ENCODE measurements at places on chromosomes 12 and 14. TPM values are rescaled to one million over a fixed set of nuclear protein-coding genes. Genes with fewer than 3 reads are reported as not detected.

The ENDOU gene
- total RNA-seq: 1.0 TPM

DNA sequence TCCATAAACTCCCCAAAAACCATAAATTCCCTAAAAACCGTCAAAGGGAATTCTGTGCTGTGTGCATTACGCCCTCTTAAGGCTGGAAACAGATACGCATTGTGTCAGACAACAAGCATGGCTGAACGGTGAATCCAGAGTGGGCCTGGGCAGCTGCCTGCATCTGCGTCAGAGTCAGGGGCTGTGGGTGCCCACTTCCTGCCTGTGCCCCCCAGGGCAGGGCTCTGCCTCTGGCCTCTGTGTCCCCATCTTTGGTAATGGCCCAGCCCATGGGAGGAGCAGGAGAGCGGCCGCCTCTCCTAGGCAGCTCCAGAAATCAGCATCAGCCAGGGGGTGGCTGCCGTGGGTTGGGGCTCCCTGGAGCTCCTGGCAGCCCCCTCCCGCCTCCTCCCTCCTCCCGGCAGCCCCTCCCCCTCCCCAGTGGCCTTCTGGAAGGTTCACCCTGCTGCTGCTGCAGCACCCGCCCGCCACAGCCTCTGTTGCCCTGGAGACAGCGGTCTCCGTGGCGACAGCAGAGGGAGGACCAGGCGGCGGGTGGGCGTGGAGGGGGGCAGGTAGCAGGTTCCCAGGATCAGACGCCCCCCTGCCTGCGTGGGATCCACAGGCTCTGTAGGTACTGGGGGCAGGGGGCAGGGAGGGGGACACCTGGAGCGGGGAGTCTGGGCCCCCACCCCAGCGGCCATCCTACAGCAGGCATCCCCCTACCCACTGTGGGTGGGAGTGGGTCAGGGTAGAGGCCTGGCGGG lies 5.9 kb downstream of the MMP17 start:
- DNase-seq: no peak

GRCh38 chr12:55697686-55698085 lies 10.0 kb downstream of the ITGA7 start:
- DNase-seq: no peak

DNA sequence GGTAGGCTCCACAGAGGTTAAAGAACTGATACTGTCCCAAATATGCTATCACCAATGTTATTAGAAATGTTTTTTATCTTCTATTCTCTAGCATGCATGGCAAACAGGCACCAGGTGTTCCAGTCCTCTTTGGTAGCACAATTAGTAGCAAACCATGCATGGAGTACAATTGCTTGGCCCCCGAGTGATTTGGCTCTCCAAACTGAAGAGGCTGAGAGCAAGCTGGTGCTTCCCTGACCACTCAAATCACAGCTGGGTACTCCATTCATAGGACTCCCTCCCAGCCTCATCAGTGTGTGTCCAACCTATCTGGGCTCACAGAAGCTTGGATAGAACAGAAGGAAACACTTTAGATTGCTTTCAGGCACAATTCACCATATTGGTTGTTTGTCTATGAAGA lies 93.4 kb downstream of the DIO2 start:
- no peak for DNase-seq

DNA sequence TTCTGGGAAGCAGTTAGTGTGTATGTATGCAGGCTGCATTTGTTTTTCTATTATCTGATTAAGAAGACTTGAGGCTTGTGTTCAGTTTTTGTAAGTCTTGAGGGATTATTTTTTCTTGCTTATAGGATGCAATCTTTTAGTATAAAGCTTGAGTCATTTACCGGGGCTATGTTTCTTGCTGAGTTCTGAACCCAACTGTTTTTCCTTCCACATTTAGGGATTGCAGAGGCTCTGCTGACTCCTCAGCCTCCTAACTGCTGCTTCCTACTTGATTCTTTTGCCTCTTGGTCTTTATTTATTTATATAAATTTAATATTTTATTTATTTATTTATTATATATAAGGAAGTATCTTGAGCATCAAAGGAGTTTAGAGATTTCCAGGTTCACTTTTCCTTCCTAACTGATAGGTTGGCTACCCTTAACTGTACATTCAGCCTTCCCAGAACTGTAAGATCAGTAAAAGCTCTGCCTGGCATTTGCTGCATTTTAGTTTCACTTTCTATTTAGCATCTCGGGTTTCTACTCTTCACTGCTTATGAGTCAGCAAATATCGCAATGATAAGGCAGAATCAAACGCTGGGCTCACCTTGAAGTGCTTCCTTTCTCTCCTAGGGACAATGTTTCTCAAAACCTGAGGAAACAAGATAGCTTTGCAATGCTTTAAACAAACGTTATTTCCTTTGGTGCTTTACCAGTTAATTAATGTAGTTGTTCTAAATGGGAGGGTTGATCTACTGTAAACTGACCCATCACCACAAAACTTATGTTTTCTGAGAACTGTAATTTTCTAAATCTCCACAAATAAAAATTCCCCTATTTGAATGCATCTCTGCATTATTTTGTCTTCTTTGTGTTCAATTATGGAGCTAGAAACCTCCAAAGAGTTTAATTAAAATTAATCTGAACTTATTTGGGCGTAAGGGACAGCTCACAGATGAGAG lies 1183.7 kb upstream of the TMEM132C start:
- DNase-seq: no peak

GRCh38 chr14:34053666-34054065 lies 102.8 kb upstream of the EGLN3 start:
- no peak for DNase-seq

GRCh38 chr14:57692671-57693070 lies 173.2 kb downstream of the SLC35F4 start:
- DNase-seq: no peak

DNA sequence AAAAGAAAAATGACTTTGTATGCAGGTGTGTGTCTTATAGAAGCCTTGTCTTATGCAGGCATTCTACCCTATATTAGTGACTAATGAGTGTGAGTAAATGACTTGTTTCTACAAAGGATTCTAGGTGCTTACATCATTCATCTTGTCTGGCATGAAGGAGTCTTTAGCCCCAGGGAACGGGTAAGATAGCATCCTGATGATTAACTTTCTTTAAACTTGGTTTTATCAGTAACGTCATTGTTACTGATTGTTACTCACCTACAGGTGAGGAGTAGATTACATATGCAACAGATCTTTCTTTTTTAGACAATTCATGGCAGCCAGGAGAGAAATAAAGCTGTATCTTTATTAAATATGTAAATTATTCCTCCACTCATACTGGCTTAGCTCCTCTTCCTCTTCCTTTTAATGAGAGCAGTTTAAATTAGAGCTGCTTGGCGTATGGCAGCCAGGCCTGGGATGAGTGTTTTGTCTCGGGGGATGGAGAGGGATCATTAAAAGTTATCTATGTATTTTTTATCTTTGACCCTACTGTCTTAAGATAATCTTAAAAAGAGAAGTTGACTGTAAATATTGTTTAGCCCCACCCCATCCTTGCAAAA lies 57.2 kb upstream of the ATP2A2 start:
- DNase-seq: no peak

GRCh38 chr14:52902971-52903619 lies 47.8 kb downstream of the FERMT2 start:
- no peak for DNase-seq
